ENCODE measurements at places on chromosomes 7 and 10.

DNA sequence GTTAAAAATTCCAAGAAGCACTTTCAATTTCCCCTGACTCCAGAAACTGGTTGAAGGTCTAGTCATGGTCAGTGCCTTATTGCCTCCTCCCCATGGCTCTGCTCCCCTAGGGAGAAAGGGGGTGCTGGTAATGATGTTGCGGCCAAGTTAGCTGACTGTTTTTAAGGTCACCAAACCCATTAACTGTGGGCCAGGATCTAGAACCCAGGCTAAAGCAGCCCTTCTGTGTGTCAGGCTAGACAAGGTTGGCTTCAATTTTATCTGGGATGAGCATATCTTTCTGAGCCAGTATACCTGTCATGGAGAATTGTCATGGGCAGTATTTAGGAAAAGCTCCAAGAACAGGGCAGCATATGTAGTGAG, 11.2 kb upstream of the HOXA13 start:
- DNase-seq, result no peak

DNA sequence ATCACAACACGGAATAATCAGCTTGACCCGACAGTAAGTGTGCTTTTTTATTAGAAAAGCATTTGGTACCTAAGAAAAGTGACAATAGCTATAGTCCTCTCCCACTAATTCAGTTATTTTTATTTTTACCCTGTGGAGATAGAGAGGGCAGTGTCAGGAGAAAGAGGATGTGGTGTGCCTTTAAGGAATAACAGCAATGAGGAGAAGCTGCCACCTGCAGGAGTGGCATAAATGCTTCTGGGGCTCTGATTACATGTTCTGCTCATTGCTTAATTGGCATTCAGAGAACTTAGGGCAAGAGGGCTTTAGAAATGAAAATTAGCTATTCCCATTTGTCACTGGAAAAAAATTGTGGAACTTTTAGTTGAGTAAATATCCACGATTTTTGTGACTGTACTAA, 60.1 kb downstream of the DENND11 start:
- DNase-seq, result no peak

DNA sequence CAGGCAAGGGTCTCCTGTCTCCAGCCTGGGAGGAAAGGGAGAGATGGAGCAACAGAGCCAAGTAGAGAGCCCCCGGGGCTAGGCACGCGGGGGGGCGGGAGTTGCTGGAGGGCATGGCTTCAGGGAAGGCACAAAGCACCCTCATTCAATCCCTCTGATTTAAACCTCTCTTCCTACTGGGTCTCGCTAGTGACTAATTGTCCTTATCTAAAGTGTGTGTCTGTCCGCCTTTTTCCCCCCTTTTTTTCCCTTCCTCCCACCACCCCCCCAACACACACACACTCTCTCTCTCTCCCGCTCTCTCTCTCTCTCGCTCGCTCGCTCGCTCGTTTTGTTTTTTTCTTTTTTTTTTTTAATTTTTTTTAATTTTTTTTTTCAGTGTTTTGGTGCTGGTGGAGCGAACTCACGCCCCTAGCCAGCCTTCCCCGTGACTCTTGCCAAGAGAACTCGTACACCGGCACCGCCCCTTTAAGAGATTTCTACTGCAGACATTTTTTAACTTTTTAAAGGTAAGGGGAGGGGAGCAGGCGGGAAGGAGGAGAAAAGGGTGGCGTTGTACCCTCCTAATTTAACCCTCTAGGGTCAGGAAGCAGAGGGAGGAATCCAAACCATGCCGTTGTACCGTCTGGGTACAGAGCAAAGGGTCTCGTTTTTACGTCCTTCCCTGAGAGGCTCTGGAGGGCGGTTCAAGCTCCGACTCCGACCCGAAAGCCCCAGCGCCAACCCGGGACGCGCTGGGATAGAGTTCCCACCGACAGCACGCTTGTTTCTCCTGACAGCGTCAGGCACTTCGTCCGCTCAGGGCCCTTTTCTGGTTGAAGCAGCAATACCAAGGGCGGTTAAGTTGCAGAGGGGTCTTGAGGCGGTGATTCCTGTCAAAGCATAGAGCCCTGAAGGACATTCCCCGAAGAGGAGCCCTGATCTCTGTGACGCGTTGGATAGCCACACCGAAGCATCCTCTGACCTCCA, at the start of gene HPSE2:
TSS of gene HPSE2 (minus strand) at position 195 of the 969 bp plus-strand sequence.
- DNase-seq, result no peak

DNA sequence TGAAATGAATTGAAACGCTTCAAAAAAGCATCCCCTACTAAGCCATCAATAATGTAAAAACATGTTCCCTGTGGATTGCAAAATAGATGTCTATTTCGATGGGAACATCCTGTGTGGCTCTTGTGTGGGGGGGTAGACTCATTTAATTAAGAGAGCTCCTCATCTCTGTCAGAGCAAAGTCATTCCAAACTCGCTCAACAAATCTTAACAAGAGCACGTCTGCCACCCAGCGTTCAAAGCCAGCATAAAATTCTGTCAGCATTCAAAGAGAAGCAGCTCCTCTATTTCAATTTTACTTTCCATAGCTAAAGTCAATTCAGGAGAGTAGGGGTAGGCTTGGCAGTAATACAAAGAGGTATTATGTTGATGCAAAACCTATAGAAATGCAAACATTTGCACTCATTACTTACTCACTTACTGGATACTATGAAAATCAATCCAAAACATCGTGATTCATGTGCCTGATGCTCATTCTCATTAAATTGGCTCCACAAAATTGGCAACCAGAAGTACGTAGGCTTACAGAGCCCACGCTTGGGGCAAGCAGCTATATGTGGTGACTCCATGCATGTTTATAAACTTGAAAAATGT, 114.9 kb downstream of the IPMK start:
- DNase-seq, result no peak

Data from central memory CD4-positive, alpha-beta T cell (primary cell).